GM04503 (cell line): ENCODE measurements at places on chromosomes 2 and 18.
A peak's percentile ranks its signal among the peaks of the same experiment; 100 is the strongest.

- no peak for DNase-seq
Observed at GRCh38 chr18:22549260-22549937, 131.7 kb upstream of the CTAGE1 start.

DNA sequence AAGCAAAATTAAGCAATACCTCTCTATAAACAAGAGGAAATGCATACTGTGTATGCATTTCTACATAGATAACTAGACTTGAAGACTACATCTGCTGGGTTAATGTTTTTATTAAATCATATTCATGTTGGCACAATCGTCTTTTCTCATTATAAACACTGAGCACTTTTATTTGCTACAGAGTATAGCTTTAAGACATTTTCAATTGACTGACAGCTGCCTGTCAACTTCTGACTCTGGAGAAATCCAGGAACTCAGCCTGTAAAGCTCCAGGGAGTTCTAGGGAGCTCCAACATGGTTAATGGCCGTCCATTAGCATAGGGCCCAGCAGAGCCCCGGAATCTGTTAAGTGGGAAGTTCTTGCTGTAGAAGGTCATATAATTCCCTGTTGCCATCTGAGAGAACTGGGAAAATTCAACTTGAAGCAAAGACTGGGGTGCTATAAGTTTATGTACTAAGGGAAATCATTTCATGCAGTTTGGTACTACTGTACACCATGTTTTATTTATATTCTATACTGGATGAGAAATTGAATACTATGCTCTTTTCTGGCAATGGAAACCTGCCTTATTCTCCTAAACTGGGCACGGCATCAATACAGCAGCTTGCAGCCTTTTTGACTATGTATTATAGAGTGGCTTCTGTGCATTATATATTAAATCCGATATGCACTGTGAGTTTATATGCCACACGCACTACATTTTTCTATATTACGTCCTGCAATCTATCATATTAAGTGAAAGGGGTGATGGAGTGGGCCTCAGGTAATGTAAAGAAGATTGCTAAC, 243.5 kb upstream of the ZNF521 start:
- DNase-seq, result no peak

- no peak for DNase-seq
Observed at GRCh38 chr2:240477916-240478315, 42.5 kb downstream of the GPC1 start.

DNA sequence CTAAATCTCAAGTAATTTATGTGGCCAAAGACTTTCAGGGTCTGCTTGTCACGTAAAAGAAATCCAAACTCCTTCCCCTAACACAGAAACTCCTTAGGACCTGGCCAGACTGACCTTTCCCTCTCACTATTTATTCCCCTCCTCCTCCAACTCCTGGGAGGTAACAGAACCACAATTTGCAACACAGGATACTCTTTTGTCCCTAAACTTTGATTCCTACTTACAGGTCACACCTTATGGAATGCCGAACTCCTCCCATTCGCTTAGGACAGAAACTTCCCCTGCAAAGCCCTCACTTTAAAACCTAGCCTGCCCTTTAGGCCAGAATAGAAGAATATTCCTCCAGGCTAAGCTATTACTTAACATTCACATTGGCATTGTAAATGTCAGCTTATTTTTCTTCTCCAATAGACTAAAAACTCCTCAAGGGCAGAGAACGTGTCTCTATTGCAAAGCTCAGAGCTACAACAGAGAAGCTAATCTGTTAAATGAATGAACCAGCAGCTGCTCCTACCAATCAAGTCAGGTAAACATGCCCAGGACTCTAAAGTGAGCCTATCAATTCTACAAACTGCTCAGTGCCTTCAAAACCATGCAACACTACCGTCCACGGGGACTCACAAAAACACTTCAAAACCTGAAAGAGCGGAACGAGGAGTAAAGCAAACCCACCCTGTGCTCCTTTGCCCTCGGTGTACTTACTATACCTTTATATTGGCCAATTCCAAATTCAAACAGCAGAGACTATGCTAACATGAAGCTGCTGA, 6.1 kb downstream of the INO80D start:
- no peak for DNase-seq

GRCh38 chr2:7428454-7429204, 511.4 kb downstream of the RNF144A start:
- no peak for DNase-seq

DNA sequence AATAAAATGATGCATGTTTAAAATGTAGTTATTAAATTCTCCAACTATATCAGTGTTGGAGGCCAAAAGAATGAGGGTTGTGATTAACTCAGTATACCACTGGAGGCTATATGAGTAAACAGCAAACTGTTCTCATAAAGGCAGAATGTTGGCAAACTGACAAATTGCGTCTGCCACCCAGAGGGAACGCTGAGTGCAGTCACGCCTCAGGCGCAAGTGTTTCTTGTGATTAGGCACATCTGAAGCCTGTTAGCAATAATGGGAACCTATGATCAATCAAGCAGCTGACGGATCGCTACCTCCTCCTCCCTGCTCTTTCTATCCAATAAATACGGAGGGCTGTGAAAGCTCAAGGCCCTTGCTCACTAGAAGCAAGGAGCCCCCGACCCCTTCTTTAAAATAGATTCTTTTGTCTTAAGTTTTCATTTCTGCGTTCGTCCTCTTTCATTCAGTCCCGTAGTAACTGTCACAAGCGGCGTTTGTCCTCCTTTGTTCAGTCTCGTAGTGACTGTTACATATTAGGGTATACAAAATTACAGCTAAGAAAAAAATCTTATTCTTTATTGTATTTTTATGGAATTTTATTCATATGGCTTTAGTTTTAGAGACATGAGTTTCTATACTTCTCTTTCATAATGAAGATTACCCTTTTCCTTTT, 16.3 kb upstream of the RMND5A start:
- DNase-seq, result peak; percentile 26

- no peak for DNase-seq
Observed at GRCh38 chr2:238267884-238268680, 20.3 kb downstream of the PER2 start.

DNA sequence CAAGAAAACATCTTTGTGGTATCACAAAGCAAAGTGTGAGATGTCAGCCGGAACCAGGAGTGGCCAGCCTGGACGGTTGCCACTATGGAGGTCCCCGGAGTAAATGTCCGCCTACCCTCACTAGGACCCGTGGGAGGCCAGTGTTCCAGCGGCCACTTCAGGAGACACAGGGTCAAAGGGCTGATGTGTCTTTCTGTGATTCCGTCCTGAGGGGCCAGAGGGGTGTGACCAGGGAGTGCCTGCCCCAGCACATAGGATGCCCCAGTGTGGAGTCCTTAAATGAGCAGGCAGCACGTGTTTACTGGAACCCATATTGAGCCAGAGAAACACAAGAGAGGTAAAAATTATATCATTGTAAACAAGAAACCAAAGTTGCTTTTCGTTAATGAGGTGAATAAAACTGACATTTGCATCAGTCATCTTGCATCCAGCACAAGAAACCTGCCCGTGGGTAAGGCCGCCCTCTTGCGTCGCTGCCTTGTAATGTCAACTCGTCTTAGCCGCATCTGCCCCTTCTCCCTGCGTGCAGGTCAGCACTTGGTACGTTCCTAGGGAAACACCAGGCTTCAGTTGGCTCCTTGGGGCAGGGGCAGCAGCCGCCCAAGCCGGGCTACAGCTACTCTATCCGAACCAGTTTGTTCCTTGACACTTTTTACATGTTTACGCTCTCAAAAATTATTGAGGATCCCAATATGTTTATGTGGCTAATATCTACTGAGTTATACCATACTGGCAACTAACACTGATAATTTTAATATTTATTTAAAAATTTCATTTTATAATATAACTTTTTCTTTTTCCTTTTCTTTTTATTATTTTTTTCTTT, 46.7 kb upstream of the LAPTM4A start:
- no peak for DNase-seq

DNA sequence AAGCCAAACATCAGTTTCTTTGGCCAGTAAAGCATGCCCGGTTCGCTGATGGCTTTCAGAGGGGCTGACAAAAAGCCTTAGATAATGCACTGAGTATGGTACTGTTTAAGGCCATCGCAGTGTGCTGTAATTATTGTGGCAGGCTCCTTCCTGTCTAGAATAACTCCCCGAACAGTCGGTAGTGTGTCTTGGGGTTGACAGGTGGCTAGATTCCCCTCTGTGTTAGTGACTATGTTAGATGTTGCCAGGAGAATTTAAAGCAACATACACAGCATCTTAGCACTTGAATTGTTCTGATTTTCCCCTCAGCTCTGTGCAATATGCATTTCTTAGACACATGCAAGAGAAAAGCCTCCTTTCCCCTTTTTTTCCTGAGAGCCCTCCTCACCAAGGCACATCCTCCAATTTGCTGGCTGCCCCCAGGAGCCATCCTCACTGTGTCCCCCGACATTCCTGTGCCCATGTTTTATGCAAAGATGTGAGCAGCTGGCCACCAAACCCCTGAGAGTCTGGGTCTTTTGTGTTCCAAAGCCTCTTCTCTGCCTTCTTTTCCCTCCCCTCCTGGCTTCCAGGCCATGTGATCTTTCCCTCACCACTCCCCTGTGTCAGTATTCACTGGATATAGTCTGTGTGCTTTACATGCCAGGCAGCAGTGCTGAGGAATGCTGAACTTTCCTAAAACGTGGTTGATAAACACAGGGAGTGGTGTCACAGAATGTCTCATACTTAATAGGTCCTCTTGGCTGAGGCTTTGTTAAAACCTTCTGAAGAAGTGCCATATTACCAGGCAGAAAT, 331.5 kb downstream of the HRH4 start:
- DNase-seq, result no peak
